ENCODE measurements at places on chromosomes 7 and 10.

DNA sequence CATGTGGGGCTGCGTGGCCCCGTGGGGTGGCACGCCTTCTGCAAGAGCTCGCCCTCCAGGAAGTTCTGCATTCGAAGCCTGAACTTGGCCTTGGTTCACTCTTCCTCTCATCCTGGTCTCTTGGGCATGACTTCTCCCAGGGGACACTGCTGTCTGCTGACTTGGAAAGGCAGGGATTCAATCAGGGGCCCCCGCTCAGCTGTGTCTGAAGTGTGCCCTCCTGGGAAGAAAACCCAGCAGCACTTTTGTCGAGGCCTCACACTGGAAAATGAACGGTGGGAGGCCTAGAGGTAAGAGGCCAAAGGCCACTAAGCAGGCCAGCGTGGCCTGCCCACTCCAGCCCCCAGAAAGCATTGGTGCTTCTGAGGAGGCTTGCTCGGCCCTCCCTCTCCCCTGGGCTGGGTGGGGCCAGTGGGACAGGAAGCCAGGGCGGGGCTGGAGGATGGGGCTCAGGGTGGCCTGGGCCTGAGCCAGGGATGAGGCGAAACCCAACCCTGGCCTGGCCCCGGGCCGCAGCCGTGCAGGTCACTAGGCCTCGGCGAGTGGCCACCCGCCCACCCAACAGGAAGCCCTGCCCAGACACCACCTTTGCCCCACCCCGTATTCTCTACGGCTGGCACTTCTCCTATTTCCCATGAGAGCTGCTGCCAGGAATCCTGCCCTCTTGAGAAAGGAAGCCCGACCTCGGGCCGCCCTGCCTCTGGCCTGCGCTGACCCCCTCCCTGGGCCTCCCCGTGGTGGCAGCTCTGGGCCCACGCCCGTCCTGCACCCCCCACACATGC, 81.1 kb downstream of the ZMIZ1 start:
- DNase-seq = peak; percentile 88

GRCh38 chr10:55746002-55746401, 615.1 kb downstream of the ZWINT start:
- DNase-seq = no peak

DNA sequence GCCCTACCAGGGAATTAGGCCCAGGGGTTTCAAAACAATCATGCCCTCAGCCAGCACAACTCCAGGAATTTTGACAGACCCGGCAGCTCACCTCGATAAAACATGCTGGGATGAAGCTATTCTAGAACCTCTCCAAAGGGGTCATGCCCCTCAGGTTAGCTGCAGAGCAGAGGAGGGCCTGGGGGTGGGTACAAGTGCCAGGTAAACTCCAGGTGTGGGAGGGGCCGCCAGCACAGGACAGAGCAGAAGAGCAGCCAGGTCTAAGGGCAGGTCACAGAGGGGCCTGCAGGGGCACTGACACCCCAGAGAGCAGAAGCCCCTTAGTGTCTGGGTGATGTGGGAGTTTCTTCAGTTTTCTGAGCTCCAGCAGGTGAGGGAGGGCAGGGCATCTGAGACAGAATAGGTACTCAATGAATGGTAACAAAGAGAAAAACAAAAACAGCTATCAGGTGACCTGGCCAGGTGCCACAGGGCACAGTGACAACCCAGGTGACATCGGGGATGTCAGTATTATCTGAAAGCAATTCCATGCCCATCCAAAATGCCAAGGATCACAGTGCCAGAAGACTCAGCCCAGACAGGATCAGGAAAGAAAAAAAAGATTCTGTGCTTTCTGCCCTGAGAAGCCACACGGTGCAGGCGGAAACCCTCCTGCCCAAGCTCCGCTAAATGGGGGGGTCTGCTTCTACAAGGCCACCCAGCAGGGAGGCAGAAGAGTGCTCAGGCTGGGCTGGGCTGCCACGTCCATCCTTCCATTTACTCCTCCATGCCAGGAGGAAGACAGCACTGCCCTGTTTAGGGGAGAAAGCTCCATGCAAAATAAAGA, 104.5 kb downstream of the TNS3 start:
- DNase-seq = no peak

GRCh38 chr10:49273082-49273465, 25.9 kb upstream of the C10orf71 start:
- no peak for DNase-seq

DNA sequence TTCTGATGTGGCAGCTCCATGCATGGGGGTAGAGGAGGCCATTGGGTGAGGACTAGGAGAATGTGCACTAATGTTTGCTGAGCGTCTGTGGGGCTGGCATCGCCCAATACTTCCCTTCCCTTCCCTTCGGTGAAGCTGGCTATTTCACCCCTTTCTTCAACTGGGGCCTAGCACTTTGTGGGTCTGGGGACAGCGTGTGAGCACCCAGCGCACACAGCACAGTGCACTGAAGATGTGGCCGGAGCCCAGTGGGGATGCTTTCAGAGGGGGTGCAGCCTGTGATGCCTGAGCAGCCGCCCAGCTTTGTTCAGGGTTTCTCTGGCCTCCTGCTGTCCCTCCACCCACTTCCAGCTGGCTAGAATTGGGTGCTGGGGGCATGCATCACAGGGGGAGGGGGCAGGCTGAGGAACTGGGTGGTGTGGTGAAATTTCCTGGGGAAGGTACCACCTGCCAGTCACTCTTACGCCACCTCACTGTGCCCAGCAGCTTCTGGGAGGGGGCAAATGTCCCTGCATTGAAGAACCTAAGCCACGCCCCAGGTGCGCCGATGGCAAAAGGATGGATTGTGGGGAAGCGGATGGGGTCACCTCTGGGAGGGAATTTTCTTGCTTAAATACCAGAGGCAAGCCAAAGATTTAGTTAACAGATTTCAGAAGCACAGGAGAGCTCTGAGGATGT, 45.5 kb downstream of the CLEC2L start:
- no peak for DNase-seq

Data from left ventricle myocardium inferior (tissue), 1 donor.